ENCODE measurements at places on chromosomes 4 and X.

DNA sequence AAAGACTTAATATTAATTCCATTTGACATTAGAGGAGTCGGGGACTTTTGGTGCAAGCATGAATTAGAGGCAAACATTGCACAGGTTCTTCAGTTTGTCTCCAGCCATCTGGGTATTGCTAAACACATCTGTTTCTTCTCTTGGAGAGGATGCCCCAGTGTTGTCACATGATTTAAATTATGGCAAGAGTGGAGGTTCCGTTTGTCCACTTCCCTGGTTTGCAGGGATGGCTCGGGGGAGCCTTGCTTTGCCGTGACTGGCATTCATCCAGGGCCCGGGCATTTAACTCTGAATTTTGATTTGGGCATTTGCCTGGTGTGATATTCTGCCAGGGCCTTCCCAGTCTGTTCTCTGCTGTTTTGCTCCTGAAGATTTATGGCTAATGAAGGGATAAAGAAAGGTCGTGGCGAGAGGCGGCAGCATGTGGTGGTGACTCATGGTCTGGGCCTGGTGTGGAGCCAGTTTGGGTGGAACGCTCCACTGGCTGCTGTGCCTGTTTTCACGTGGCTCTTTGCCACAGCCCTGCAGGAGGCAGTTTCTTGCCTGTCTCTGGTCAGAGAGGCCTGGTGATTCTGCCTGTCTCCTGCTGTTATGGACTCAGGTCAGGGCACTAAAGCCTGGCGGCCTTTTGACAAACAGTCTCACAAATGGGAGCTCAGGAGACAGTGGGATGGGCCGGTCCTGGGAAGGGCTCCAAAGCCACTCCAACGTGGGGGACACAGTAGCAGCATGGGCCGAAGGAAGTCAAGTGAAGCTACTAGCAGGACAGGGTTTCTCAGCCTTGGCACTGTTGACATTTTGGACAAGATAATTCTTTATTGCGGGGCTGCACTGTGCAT lies 99.4 kb upstream of the PGRMC2 start:
- DNase-seq: peak; percentile 59

GRCh38 chr4:99696801-99697200 lies 39.2 kb upstream of the C4orf54 start:
- no peak for DNase-seq

DNA sequence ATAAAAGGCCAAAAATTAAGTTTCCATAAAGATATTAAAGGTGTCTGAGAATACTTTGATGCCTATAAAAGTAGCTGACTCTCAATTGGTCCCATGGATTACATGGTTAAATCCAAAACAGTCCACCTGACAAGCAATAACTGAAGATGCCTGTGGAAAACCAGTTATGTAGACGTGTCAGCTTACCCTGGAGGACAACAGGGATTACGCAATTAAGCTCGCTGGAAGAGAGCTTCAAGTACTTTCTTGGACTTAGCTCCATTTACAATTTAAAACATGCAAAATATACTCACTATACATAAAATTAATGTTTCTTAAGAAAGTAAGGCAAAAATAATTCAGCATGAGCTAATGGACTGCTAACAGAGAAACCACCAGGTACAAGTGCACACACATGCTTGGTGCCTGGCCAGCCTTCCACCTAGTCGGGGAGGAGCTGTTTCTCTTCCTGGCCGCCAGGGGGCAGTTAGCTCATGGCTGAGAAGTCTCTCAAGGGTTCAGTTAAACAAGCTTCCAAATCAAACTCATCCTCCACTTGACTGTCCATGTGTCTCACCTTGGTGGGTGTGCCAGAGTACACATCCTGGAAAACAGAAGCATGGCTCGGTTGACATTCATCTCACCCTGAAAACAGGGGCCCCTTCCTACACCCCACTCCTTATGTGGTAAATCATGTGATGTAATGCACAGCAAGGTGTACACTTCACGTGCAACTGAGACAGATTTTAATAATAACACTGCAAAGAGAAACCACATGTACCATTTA lies 9.2 kb upstream of the FAM53A start:
- DNase-seq: peak; percentile 45

DNA sequence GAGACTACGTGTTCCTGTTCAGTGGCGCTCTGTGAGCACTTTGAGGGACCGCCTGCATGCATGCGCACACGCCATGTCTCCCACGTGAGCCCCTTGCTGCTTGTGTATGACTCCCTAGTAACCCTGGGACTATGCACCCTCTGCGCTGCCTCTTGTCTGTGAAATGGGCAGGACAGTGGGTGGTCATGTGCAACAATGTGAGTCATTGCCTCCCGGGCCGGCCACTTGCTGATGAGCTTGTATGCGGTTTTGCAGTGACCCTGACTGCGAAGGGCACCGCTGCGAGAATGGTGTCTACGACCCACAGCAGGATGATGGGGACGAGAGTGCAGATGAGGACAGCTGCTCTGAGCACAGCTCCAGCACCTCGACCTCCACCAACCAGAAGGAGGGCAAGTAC lies 61.4 kb downstream of the TNIP2 start:
- DNase-seq: no peak

DNA sequence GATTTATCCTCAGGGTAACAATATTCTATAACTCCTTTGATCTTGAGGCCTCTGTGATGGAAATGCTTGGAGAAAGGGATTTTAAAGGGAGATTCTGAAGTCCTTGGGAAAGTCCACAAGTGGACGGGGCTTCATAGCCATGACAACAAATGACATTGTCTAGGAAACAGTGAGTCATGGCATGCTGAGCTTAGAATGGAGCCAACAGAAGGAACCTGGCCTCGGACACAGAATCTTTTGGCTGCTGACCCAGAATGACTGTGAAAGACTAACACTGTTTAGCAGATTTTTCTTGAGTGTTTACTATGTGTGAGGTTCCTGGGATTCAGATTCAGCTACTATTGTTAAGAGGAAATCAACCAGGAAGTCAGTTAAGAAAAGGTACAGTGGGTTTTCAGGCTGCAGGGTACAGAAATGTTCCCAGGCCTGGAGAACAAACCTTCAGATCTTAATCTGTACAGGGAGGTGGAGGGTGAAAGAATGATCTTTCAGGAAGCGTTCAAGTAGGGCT lies 18.1 kb upstream of the CXCL2 start:
- no peak for DNase-seq

GRCh38 chrX:129139837-129140598 lies 383.3 kb downstream of the SMARCA1 start:
- peak; percentile 87 for DNase-seq

DNA sequence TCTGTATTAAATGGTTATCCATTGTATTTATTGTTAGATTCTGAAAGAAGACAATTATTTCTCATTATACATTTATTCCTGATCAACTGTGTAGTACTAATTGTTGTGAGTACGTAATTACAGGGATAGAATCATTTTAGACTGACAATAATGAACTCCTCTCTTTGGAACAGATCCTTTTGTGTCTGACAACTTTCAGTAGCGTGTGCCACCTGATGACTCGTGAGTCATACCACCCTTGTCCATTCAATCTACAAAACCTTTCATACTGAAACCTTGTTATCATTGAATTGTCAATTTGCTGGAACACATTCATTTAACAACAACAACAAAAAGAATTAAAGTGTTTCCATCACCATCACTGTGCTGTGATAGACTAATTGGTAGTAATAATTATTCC lies 602.7 kb upstream of the PCDH7 start:
- no peak for DNase-seq

- DNase-seq: no peak
Observed at GRCh38 chrX:18354369-18355223, at the start of gene SCML2. Gene SCML2, minus strand, starts transcription at chrX:18354688. Its CDS starts 20,617 bp downstream, at chrX:18334071.

GRCh38 chr4:150211799-150212445 lies 133.7 kb downstream of the DCLK2 start:
- no peak for DNase-seq

- peak; percentile 59 for DNase-seq
Observed at GRCh38 chr4:1192091-1192492, 19.7 kb upstream of the SPON2 start.

DNA sequence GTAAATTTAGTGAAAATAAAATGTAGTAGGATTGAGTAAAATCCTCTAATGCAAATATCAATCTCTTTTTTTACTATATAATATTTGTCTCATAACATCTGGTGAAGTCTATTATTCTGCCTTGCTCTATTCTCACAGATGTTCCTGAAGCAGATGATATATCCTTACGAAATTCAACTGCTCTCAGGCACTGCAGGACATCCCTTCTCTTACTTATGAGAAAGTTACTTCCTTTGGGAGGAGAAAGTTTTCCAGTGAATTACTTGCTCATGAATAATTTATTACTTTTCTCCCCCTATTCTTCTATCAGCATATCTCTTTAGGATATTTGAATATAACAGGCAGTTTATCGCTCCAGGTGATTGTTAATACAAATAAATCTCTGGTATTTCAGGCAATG lies 75.6 kb upstream of the AGA start:
- no peak for DNase-seq

GRCh38 chr4:24248674-24249630 lies 335.4 kb downstream of the DHX15 start:
- no peak for DNase-seq

GRCh38 chr4:76198411-76199237 lies 15.0 kb downstream of the SCARB2 start:
- DNase-seq: peak; percentile 90

GRCh38 chr4:168560184-168561180 lies 63.6 kb downstream of the PALLD start:
- no peak for DNase-seq

- DNase-seq: no peak
Observed at GRCh38 chr4:78669453-78669852, 106.7 kb upstream of the BMP2K start.

DNA sequence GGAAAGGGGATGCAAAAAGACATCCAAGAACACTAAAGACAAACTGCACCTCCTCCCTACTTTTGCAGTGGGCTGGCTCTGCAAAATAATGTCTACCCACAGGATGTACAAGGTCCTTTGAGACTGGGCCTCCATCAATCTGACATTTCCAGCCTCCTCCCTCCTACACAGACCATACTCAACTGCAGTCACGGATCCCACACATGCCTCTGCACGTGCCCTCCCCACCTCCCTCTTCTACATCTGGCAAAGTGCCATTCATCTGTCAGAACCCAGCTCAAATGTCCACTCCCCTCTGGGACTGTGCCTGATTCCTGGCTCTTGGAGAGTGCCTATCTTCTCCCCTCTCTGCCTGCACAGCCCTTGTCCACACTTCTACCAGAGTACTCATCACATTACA lies 50.3 kb downstream of the CHRDL1 start:
- no peak for DNase-seq

DNA sequence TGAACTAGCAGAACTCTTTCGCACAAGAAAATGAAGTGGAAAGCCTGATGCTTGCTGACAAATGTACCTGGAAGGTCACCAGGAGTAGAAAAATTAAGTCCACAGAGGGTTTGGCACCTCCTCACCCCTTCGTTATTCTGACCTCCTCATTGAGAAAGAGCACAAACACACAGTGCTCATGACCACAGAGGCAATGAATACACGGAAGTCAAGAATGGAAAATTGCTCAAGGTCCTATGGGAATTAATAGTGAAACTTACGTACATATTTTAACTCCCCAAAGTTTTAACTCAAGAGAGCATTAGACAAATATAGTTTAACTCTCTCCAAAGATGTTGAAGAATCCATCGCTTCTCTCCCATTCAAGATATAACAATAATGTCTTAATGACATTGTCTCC lies 83.6 kb upstream of the CAMK2D start:
- DNase-seq: no peak

DNA sequence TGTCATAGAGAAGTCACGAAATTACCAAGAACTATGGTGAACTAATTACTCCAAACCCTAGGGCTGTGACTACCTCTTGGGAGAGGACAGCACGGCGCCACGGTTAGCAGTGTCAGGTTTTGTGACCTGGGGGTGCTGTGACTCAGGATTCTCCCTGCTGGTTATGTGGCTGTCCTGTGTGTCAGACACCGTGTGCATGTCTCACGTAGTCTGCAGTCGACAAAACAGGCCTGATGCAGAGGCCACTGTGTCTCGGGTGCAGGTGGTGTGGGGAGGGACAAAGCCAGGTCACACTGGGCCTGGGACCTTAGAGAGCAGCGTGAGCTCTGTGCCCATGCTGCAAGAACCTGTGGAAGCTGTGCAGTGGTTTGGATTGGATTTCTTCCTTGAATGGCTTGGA lies 34.1 kb downstream of the TNIP2 start:
- DNase-seq: no peak

GRCh38 chr4:99822734-99823133 lies 6.1 kb downstream of the DAPP1 start:
- no peak for DNase-seq

- DNase-seq: no peak
Observed at GRCh38 chrX:32871636-32872035, 339.7 kb downstream of the DMD start.

DNA sequence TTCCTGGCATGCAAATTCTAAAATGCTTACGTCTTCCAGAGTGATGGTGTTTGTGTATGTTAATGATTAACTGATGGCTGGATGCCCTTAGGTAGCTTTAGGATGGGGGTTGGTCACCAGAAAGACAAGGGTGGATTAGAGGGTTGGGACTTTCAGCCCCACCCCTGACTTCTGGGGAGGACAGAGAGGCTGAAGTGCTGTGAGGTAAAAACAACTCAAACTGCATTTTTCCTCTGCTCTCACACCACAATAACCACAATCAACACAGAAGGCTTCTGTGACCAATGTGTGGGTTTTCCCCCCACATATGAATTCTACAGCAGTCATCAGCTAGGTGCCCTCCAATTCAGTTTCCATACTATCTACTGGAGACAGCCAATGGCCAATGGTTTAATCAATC lies 18.7 kb upstream of the DDIT4L start:
- no peak for DNase-seq

GRCh38 chr4:82043809-82044137 lies 330.0 kb downstream of the HNRNPD start:
- DNase-seq: no peak

DNA sequence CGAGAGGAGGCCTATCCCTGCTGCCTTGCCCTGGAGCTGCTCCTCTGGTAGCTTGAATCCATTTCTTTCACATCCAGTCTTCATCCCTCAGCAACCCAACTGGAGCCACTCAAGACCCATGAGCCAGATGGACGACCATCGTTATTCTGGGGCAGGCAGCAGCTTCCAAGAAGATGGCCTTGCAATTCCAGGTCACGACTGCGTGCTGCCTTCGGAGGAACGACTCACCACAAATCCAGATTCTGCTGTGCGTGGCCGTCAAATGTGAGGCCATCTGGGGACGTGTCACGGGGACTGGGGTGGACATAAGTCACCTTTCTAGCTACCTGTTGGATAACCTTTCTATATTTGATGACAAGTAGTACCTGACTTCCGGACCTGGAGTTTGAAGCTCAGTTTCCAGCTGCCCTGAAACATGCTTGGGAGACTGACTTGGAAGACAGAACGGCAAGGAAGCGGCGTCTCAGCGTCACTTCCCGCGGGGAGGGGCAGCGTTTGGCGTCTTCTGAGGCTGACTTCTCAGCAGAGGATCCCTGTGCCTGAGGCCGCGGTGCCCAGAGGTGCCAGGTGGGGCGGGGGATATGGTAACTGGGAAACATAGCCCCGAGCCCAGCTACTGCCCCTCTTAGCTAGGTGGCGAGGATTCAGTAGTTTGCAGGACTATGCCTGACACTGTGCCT lies 11.7 kb upstream of the TMEM271 start:
- DNase-seq: no peak

DNA sequence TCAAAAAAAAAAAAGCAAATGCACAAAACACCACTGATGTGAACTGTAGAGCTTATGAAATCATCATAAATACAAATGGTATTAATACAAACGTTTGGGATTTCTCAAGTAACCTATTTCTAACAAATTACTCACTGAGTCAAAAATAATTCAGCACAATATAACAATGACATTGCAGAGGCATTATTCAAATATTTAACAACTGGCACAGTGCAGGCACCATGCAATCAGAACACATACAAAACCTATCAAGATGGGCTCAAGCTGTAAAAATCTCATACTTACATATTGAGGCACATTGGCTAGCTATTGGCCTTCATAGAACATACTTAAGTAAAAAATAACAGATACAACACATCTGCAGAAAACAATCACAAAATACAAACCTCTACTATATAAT lies 81.1 kb downstream of the LRBA start:
- no peak for DNase-seq

Measured in NCI-H1694 (cell line).